T-cell (primary cell): ENCODE measurements at places on chromosomes 1 and 21. TPM values are rescaled to one million over a fixed set of nuclear protein-coding genes. Genes with fewer than 3 reads are reported as not detected.

The MNDA gene
- total RNA-seq: 1.2 TPM

The FMO2 gene
- 0.82 TPM for total RNA-seq

GRCh38 chr1:163174524-163175437 lies 27.9 kb downstream of the RGS5 start:
- DNase-seq: peak; percentile 2
- no peaks in the 10 kb centered on the region for H3K36me3 ChIP-seq
- no peaks in the 10 kb centered on the region for H3K4me1 ChIP-seq
- H3K27ac ChIP-seq: no peak overlapping the region
- peaks cover 7% of the 10 kb centered on the region for H3K27me3 ChIP-seq

The CNR2 gene
- total RNA-seq: 2.1 TPM

GRCh38 chr1:211557894-211558625 lies 20.9 kb downstream of the SLC30A1 start:
- no peak overlapping the region for H3K4me3 ChIP-seq
- H3K27me3 ChIP-seq: peaks cover 7% of the 10 kb centered on the region
- no peaks in the 10 kb centered on the region for H3K4me1 ChIP-seq
- no peak for DNase-seq
- H3K36me3 ChIP-seq: no peaks in the 10 kb centered on the region

GRCh38 chr1:161905269-161905884 lies 118.3 kb downstream of the OLFML2B start:
- no peaks in the 10 kb centered on the region for H3K4me1 ChIP-seq
- no peaks in the 10 kb centered on the region for H3K36me3 ChIP-seq
- H3K27me3 ChIP-seq: no peaks in the 10 kb centered on the region
- no peak overlapping the region for H3K4me3 ChIP-seq
- no peak overlapping the region for H3K27ac ChIP-seq

GRCh38 chr1:158179301-158180041 lies 1.2 kb upstream of the CD1D start:
- peaks cover 10% of the 10 kb centered on the region for H3K4me1 ChIP-seq
- no peak overlapping the region for H3K27ac ChIP-seq
- DNase-seq: no peak
- no peak overlapping the region for H3K4me3 ChIP-seq
